ENCODE measurements at places on chromosomes 5 and 9.
A peak's percentile ranks its signal among the peaks of the same experiment; 100 is the strongest.

DNA sequence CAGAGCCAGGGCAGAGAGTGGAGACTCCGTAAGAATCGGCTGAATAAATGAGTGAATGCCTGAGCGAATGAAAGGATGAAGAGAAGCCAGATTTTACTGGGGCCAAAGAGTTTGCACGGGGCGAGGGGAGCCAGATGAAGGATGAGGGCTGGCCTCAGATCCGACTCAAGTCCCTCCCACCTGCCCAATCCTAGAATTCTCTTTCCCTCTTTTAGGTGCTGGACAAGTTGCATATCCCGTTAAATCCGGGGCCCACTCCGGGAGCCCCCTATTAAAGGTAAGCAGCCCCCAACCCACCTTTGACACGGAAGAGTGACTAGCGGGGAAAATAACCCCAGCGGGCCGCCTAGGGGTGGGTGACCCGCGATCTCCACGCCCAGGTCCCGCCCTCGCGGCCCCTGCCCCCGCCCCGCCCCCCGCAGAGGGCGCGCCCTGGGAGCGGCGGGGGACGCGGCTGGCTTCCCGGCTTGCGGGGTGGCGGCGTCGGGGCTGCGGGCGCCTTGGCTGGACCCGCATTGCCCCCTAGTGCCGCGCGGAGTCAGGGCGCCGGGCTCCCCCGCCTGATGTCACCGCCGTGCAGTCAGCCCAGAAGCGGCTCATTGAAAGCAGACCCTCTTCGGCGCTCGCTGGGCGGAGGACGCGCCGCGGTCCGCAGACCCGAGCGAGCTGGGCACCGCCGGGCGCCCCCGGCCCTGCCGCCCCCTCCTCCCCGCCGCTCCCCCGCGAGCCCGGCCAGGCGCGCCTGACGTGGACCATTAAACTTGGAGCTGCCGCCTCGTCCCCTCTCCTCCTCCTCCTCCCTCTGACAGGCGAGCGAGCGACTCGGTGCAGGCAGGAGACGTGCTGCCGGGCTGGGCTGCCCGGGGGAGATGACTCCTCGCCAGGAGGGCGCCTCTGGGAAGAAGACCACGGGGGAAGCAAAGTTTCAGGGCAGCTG lies at the start of gene ADRA1B:
ADRA1B (plus strand) TSS at position 579 of the 937 bp plus-strand sequence. CDS start 424 bp downstream, outside the sequence.
- peak; percentile 94 for DNase-seq

DNA sequence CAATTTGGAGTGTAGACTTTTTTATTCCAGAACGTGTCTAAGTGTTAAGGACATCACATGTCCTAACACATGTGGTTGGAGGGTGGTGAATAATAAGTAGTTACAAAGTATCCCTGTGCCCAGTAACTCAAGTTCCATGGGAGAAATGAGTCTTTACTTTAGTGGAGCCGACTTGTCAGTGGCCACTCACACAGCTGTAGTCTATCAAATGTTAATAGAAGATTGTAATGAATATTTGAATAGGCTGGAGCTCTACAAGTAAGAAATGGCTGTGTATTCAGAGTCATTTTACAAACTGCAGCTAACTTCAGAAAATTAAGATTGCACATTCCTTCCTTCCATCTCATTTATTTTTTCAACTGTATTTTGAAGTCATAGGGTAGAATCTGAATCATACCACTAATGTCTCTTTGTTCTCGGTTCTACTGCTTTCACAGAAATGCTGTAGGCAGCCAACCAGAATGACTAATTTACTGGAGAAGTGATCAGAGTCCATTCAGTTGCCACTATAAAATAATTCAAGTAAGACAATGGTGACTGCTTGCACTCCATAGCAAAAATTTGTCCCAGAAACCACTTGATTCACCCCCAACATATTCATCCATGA lies 394.8 kb downstream of the NR2F1-AS1 start:
- no peak for DNase-seq

- DNase-seq: no peak
These were observed 10.6 kb downstream of the PTBP3 start for GRCh38 chr9:112322701-112323377.

DNA sequence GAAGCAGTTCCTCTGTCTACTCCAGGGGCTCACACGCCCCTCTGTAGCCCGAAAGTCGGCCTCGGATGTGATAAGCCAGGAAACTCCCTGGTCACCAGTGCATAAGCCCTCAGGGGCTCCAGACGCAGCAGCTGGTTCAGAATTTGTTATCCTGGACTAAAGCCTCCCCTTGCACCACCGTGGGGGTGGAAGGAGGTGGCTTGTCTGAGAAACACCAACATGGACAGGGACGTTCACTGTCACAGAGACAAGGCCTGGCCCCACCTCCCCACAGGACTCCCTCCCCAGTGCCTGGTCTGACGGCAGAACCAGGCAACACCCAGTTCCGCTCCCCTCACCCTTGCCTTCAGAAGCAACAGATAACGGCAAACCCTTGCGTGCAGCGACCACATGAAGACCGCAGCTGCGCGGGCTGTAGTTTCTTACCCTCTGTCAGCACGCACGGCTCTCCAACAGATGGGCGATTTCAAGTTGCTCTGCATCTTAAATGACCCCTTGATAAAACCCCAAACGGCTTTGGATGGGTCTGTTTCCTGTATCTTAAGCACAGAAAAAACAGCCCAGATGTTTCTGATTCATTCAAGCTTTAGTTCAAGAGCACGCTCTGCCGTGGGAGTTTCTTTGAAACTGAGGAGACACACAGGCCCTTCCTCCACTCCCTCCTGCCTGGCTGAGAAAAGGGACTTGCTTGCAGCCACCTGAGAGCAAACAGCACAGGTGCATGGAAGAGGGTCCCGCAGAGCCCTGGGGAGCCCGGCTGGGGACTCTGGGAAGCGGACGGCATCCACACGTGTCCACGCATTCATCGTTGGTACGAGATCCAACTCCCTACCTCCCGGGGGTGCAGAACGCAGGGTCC lies 44.7 kb upstream of the NKD2 start:
- DNase-seq: peak; percentile 80

- DNase-seq: no peak
These were observed 171.2 kb upstream of the S1PR3 start for GRCh38 chr9:88820055-88820454.

GRCh38 chr5:143924311-143924978 lies 112.5 kb downstream of the HMHB1 start:
- DNase-seq: no peak

- no peak for DNase-seq
These were observed 481.4 kb upstream of the CDH18 start for GRCh38 chr5:20469390-20469789.

- DNase-seq: peak; percentile 85
These were observed 75.8 kb upstream of the SARDH start for GRCh38 chr9:133813749-133814585.

- DNase-seq: no peak
These were observed 70.5 kb downstream of the SECISBP2 start for GRCh38 chr9:89388868-89389177.

DNA sequence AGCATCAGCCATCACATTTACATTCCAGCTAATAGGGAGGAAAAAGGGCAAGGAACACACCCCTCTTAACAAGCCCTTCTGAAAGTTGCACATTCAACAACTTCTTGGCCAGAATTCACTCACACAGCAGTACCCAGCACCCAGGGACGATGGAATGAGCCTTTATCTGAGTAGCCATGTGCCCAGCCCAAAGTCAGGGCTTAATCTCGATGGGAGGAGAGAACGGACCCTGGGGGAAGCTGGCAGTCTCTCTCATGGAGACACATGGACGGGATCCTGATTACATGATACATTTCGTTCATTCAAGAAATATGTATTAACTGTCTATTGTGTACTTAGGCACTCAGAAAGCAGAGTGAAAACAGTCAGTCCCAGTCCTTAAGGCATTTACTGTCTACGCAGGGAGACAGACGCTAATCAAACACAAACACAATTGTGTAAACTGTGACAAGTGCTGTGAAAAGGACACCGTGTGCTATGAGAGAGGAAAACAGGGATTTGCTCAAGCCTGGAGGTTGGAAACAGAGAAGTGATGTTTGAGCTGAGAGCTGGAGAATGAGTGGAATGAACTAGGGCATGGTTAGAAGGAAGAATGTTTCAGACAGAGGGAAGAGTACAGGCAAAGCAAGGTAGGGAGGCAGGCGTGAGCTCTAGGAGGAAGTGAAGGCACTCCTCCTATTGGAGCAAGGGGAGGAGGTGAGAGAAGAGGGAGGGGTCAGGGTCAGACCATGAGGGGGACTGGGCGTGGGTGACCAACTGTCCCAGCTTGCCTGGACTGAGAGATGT lies 7.4 kb downstream of the OTULINL start:
- DNase-seq: no peak

GRCh38 chr5:89255845-89256463 lies 373.0 kb upstream of the MEF2C start:
- no peak for DNase-seq

DNA sequence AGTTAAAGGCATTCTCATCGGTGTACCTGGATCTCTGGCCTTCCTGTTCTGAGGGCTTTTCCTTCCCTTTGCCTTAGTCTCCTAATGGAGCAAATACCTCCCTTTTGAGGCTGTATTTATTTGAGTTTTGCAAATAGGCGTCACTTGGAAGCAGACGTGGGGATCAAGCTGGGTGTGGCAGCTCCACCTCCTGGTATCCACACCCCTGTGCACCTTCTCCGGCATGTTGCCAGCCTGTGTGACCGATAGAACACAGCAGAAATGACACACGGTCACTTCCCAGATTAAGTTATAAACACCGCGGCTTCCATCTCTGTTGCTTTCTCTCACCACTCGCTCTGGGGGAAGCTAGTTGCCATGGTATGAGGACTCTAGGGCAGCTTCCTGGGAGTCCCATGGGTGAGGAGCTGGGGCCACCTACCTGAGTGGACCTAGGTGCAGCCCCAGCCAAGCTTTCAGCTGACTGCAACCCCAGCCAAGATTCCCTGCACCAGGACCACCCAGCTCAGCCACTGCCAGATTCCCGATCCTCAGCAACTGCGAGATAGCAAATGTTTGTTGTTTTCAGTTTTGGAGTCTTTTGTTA lies 214.4 kb upstream of the MVB12B start:
- no peak for DNase-seq

DNA sequence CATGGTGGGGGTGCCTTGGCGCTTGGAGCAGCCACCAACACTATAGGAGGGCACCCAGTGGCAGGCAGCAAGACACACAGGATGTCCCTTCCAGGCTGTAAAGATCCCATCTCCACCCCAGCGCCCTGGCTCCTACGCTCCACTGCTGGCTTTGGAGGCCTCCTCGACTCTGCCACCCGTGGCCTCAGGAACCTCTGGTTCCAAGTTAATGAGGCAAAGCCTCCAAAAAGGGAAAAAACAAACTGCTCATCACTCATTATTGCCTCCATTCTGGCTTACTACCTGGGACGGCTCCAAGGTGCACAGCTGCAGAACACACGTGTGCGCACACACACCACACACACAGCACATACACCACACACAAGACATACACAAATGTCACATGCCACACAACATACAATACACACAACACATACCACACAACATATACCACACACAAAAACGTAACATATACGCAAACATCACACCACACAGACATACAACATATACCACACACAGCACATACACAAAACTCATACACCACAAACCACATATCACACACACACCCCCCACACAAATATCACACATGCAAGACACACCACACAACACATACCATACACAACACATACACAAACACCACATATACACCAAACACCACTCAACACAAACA lies 45.3 kb downstream of the ROR2 start:
- no peak for DNase-seq

DNA sequence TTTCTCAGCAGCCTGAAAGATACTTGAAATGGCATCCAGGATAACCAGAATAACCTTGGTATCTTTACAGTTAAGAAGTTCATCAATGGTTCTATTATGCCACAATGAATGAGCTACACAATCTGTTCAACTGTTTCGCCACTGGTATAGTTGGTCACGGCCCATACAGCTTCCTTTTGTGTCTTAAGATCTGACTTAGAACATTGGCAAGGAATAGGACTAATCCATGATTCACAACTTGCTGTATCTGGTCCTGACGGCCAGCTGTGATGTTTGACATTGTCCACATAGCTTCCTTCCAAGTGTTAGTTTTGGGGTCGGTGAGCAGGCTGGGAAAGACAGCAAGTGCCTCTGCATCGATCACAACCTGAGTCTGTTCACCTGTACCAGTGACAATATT lies 113.3 kb upstream of the RAD23B start:
- DNase-seq: no peak

DNA sequence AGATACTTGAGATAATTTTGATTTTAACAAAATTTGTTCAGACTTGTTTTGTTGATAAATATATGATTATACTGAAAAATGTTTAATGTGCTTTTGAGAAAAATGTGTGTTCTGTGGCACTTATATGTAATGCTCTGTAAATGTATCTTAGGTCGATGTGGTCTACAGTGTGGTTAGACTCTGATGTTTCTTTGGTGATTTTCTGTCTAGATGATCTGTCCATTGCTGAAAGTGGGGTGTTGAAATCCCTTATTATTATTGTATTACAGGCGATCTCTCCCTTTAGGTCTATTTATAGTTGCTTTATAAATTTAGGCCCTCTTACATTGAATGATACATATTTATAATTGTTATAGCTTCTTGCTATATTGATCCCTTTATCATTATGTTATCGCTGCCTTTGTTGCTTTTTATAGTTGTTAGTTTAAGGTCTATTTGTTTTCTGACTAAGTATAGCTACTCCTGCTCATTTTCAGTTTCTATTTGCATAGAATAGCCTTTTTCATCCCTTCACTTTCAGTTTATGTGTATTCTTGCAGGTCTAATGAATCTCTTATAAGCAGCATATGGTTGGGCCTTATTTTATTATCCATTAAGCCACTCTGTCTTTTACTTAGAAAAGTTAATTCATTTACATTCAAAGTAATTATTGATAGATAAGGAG lies 124.3 kb downstream of the MRPS30 start:
- no peak for DNase-seq

DNA sequence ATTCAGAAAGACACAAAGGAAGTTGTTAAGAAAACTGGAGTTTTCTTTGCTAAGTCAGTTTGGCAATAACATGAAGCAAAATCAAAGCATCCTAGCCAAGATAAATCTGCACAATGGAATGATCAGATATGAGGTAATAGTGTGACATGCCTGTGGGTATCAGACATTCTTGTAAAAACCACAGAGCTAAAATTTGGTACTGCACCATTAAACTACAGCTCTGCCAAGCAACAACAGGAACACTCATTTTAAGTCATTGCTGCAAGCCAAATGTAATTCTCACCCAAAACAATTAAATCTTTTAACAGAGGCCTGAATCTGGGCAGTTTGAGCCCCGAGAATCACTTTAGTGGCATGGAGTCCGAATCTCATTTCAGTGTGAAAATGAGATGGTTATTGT lies 96.6 kb downstream of the VCAN start:
- DNase-seq: no peak

GRCh38 chr9:100590481-100590880 lies 12.6 kb downstream of the CAVIN4 start:
- no peak for DNase-seq

DNA sequence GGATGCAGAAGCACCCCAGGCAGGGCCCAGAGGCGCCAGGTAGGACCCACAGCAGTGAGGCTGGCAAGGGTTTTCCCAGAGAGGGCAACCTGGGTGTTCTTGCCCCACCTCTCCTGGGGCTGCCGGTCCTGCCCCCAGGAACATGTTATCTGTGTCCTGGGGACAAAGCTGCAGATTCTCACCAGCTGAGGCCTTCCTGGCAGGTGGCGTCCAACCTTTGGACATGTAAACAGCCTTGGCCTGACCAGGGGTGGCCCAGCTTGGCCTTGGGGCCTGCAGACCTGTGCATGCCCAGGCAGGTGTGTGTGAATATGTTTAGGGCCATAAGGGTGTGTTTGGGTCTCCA lies 101.8 kb upstream of the LARP1 start:
- no peak for DNase-seq

Data from SK-N-SH (cell line).